ENCODE measurements at places on chromosomes 4 and X. TPM values are rescaled to one million over a fixed set of nuclear protein-coding genes. Genes with fewer than 3 reads are reported as not detected.

Gene SHOX
- total RNA-seq: not detected

GRCh38 chrX:1330605-1331004, 6.0 kb upstream of the IL3RA start:
- no peak for DNase-seq

DNA sequence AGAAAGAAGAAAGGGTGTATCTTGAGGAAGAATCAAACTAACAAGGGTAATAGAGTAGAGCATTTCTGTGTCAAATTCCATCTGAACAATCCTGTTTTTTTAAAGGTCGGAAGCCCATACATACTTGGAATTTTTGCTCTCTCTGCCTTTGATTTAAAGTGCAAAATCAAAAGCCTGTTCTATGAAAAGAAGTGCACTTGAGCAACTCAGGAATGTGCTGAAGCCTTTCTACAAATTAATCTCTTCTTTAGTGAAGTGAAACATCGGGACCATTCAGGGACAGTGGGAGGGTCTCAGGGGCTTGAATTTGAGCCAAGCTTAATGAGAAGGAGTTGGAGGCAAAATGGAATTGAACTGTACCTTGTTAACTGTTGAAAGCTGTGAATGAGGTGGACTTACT, 1008.5 kb upstream of the LCORL start:
- DNase-seq: no peak

GRCh38 chr4:185700048-185700447, 111.9 kb downstream of the SORBS2 start:
- DNase-seq: no peak

- DNase-seq: no peak
These were observed 46.7 kb downstream of the CXorf49B start for GRCh38 chrX:71809886-71810285.

GRCh38 chr4:26330186-26330787, 9.5 kb downstream of the RBPJ start:
- no peak for DNase-seq

DNA sequence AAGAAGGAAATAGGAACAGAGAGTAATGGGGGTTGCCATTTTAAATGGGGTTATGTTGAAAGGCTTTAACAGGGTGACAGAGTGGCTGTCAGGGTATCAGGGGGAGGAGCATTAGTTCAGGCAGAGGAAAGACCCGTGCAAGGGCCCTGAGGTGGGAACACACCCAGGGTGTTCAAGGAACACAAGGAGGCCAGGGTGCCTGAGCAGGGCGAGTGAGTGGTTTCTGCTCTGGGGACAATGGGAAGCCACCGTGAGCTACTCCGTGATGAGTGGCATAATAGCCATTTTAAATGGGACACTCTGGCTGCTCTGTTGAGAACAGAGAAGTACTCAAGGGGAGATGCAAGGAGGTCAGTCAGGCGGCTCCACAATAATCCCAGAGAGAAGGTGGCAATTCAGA, 4.5 kb downstream of the EVC2 start:
- DNase-seq: no peak

Data from activated naive CD4-positive, alpha-beta T cell treated with anti-CD3 and anti-CD28 coated beads, Interleukin-2, amount 50 U/mL, for 72 hours (primary cell).